ENCODE measurements at places on chromosomes 13 and 19.

DNA sequence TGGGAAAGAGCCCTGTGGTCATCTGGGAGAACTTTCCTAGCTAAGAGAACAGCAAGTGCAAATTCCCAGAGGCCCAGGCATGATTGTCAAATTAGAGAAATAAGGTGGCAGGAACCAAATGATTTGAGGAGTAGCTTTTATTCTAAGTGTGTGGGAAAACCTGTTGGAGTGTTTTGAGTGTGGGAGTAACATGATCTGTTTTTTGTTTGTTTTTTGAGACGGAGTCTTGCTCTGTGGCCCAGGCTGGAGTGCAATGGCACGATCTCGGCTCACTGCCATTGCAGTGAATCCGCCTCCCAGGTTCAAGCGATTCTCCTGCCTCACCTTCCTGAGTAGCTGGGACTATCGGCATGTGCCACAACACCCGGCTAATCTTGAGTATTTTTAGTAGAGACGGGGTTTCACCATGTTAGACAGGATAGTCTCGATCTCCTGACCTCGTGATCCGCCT lies 2.4 kb downstream of the SAE1 start:
- no peak for DNase-seq

GRCh38 chr13:64471916-64472315 lies 2758.2 kb downstream of the PCDH9 start:
- DNase-seq, result no peak

- DNase-seq, result no peak
Measured at GRCh38 chr19:2797280-2797679, 12.0 kb downstream of the THOP1 start.

- no peak for DNase-seq
Measured at GRCh38 chr13:75785130-75785529, 149.0 kb downstream of the LMO7 start.

DNA sequence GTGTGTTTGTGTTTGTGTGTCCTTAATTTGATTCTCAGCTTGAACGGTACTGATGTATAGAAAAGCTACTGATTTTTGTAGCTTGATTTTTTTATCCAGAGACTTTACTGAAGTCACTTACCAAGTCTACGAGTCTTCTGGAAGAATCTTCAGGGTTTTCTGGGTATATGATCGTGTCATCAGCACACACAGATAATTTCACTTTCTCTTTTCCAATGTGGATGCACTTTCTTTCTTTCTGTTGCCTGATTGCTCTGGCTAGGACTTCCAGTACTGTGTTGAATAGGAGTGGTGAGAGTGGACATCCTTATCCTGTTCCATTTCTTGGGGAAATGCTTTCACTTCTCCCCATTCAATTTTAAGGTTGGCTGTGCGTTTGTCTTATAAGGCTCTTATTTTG lies 7.9 kb upstream of the LILRB1 start:
- DNase-seq, result no peak

GRCh38 chr19:46049597-46049996 lies 8.8 kb upstream of the IGFL4 start:
- DNase-seq, result no peak

All from NCI-H2107 (cell line).